ENCODE measurements at places on chromosomes 13 and 19.

- DNase-seq, result no peak
These were observed 18.3 kb downstream of the VWA8 start for GRCh38 chr13:41942462-41943094.

- DNase-seq, result no peak
These were observed at the start of gene CD22 for GRCh38 chr19:35328851-35329285. Gene CD22 (plus strand): TSS chr19:35329187. CDS start chr19:35332041, 2,854 bp downstream.

- no peak for DNase-seq
These were observed 345.3 kb downstream of the MYO16 start for GRCh38 chr13:108974686-108975085.

DNA sequence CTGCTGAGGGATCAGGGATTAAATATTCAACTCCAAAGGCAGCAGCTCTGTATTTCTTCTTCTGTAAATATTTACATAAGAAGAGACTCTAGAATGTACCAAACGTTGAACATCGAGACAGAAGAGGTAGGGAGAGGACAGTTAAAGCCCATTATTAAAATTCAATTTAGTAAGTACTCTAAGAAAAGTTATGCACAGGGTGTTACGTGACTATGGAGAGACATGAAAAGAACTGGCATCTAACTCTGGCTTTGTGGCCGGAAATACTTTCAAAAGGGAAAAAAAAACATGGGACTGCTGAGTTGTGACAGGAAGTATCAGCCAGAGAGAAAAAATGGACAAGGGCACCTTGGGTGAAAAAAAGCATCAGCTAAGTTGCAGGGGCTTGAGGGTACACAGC lies 36.7 kb downstream of the LNX2 start:
- DNase-seq, result no peak

DNA sequence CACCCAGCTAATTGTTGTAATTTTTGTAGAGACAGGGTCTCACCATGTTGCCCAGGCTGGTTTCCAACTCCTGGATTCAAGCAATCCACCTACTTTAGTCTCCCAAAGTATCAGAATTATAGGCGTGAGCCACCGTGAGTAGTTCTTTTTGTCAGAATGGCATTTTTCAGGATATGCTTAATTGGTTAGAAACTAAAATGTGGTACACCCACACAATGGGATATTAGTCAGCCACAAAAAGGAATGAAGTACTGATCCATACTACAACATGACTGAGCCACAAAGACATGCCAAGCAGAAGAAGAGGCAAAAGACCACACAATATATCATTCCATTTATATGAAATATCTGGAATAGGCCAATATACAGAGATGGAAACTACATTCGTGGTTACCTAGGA lies 41.7 kb upstream of the MAP3K10 start:
- DNase-seq, result no peak

GRCh38 chr13:104106705-104107393 lies 1040.6 kb upstream of the SLC10A2 start:
- no peak for DNase-seq

- no peak for DNase-seq
These were observed 2.2 kb upstream of the CYP4F22 start for GRCh38 chr19:15506074-15506571.

GRCh38 chr13:109836629-109837607 lies 50.5 kb upstream of the IRS2 start:
- no peak for DNase-seq

DNA sequence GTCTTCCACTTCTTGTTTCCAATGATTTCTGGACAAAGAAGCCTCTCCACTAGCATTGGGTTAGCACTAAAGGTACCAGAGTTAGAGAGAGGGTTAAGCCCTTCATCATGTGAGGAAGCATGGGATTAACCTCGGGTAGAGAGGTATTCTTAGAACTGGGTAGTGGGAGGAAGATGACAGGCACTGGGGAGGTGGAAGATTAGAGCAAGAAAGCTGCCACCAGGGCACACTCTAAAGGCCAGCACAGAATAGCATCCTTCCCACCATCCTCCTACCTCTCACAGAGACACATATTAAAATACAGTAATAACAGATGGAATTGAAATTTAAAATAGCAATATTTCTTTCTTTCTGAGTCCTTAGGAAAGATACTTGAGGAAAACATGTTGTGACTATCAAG lies 84.5 kb upstream of the PCDH20 start:
- DNase-seq, result no peak

DNA sequence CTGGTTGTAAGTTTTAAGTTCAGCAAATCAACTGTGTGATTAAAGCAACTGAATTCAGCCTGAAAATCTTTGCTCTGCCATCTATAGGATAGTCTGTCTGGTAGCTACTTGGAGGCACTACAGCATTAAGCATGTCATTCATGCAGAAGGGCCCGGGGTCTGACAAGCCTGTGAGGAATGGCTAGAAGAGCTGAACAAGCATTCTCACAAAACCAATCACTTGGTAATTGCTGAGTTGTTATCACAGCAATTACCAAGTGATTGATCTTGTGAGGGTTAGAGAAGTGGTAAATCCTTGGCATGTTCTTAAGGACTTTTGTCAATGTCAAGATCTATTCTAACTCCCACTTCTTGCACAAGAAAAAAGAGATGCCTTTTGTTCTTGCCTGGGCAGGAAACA lies 356.1 kb downstream of the FGF14 start:
- no peak for DNase-seq

- no peak for DNase-seq
These were observed 6.7 kb downstream of the DNM2 start for GRCh38 chr19:10724573-10725071.

- no peak for DNase-seq
These were observed 14.6 kb downstream of the PDS5B start for GRCh38 chr13:32600890-32601289.

DNA sequence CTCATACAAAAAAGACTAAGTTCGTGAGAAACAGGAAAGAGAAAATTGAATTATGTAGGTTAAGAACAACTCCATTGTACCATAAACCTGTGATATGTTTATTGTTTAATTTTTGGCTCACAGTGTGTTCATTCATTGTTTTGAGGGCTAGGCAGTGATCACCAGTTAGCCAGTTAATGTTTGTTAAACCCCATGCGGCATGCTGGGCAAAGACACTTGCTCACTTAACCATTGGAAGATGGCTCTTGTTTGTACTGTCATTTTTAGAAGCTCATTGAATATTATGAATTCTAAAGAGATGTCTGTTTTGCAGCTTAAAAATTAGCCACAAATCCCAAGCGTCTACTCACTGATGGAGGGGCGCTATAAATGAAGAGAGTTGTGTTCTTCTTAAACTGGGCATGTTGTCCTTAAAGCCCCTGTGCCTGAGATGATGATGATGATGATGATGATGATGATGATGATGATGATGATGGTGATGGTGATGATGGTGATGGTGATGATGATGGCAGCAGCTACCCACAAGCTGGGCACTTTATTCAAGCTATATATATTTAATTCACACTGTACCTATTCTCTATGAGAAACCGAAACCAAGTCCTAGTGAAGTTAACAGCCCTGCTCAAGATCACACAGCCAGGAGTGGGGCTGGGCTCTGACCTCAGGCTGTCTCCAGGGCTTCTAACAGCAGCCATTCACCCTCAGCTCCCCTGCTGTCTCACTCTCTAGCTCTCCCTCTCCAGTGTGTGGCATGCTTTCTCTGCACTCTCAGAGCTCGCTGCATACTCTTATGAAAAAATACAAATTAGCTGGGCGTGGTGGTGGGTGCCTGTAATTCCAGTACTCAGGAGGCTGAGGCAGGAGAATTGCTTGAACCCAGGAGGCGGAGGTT lies 169.1 kb downstream of the SHISA2 start:
- no peak for DNase-seq

- DNase-seq, result no peak
These were observed 508.6 kb upstream of the KLHL1 start for GRCh38 chr13:70616847-70617246.

- no peak for DNase-seq
These were observed 863 bp downstream of the ZNF581 start for GRCh38 chr19:55644191-55644833.

DNA sequence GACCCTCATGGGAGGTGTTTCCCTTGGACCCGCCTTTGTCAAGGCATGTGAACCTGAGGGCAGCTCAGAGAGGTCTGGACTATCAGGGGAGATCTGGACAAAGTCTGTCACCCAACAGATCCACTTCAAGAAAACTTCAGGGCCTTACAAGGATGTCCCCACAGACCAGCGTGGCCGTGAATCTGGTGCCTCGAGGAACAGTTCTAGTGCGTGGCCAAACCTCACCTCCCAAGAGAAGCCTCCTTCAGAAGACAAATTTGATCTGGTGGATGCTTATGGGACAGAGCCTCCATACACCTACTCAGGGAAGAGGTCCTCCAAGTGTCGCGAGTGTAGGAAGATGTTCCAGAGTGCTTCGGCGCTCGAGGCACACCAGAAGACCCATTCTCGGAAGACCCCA lies 11.5 kb downstream of the ZSCAN22 start:
- DNase-seq, result no peak

- no peak for DNase-seq
These were observed 13.7 kb downstream of the FGF9 start for GRCh38 chr13:21684576-21684975.

- DNase-seq, result no peak
These were observed 442 bp downstream of the REXO1 start for GRCh38 chr19:1847684-1848398.

- no peak for DNase-seq
These were observed 11.2 kb upstream of the GPR12 start for GRCh38 chr13:26771796-26772195.

DNA sequence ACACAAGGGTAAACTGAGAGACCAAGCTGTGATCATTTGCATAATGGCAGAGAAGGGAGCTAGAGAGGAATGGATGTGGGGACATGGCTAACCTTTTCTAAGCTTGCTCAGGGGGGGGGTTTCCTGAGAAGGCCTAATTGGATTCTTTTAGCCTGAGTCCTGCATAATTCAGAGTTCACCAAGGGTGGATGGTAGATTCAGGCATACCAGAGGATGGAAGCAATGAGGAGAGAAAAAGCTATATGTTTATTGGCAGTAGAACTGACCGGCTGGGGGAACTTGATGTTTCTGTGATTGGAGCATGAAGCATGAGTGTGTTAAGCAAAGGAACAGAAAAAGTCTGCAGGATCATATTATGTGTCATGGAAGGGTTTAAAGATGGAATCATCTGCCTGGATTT lies 65.9 kb upstream of the KLF12 start:
- DNase-seq, result no peak

- DNase-seq, result peak; percentile 39
These were observed 767 bp upstream of the GADD45B start for GRCh38 chr19:2475018-2475701.

DNA sequence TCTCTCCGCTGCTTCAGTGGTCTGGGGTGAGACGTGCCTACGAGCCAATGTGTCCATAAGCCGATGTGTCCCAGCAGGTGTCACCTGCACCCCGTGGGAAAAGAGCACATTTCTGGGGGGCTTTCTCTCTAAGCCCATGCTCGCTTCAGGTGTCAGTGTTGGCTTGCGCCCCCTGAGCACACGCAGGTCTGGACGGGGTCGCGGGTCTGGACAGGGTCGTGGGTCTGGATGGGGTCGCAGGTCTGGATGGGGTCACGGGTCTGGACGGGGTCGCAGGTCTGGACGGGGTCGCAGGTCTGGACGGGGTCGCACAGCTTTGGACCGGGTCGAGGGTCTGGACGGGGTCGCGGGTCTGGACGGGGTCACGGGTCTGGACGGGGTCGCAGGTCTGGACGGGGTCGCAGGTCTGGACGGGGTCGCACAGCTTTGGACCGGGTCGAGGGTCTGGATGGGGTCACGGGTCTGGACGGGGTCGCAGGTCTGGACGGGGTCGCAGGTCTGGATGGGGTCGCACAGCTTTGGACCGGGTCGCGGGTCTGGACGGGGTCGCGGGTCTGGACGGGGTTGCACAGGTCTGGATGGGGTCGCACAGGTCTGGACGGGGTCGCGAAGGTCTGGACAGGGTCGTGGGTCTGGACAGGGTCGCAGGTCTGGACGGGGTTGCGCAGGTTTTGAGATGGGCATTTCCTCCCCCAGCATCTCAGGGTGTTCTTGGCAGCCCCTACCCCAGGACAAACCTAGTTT lies 24.5 kb upstream of the TFDP1 start:
- no peak for DNase-seq

DNA sequence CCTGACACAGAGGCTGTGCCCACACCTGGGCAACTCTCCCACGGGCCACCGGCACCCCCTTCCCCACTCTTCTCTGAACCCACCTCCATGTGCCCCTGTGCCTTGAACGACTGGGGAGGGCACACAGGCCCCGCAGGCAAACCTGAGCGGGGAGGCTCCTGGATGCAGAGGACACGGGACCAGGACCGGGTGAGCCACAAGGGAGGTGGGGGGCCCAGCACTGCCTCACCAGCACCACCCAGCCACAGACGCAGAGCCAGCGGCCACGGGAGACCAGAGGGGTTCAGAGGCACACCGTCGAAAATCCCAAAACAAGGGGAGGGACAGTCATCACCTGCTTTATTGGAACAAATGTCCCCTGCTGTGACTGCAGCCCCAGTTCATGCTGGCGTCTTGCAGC lies 49.4 kb downstream of the STK24 start:
- no peak for DNase-seq

DNA sequence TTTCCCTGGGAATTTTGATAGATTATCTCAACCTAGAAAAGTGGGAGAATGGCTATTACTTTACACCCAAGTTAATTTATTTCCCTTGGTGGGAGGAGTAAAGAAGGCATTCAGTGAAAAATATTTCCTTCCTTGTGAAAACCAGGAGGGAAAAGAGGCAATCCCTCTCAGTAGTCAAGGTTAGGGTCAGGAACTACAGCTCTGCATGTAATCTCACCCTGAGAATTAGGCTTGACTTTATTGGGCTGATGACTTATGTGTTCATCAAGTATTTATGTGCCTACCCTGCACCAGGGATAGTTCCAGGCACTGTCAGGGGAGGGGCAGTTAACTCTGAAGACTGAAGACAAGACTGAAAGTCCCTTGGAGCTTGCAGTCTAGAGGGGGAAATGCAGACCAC lies 281.8 kb downstream of the DLEU7 start:
- no peak for DNase-seq

GRCh38 chr19:57506163-57506562 lies 6.4 kb downstream of the ZNF773 start:
- DNase-seq, result no peak

DNA sequence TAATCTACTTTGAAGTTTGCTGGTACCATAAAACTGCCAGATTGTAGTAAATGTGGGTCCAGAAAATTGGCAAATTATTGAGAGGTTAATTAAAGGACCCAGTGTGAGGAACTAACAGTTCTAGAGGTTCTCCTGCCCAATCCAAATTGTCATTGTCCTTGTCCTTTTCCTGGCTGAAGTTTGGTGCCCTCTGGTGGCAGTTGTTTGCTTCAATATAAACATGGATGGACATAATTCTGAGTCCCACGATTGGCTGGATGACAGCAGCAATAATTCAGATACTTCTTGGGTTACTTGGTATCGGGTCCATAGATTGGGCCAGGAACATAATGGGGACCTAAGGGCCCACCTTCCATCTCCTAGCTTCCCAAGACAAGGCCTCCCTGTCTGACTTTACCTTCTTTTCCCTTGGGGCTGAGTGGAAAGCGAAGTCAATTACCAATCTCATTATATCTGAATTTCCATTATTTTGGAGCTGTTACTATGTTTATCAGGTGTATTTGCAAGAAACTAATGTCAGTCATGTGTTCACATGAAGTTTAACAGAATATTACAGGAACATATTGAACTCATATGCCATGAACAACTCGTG lies 33.8 kb upstream of the GARRE1 start:
- DNase-seq, result peak; percentile 30
